ENCODE measurements at places on chromosomes 3 and 15.

DNA sequence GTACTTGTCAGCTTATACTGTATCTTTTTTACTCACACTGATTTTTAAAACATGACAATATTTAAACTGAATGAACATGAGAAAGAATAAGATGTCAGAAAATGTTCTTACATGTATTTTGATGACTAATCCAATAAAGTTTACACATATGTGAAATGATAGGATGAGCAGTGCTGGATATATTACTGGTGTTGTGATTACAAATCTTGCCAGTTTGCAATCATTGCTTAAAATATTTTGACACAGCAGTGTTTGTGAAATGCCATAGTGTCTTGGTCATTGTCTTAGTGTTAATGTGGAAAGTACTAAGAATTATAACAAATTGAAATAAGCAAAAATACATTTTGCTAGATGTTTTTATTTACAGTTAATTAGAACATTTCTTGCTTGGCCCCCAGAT is 118.7 kb upstream of the MLF1 start:
- no peaks in the 10 kb centered on the region for H3K36me3 ChIP-seq
- no peak overlapping the region for H3K27ac ChIP-seq
- DNase-seq = no peak
- peaks cover 15% of the 10 kb centered on the region for H3K4me1 ChIP-seq
- H3K27me3 ChIP-seq = no peaks in the 10 kb centered on the region

GRCh38 chr15:90376789-90377188 is 11.3 kb upstream of the IQGAP1 start:
- H3K27ac ChIP-seq = no peak overlapping the region
- H3K4me3 ChIP-seq = no peak overlapping the region
- no peaks in the 10 kb centered on the region for H3K4me1 ChIP-seq
- DNase-seq = no peak
- no peaks in the 10 kb centered on the region for H3K27me3 ChIP-seq

DNA sequence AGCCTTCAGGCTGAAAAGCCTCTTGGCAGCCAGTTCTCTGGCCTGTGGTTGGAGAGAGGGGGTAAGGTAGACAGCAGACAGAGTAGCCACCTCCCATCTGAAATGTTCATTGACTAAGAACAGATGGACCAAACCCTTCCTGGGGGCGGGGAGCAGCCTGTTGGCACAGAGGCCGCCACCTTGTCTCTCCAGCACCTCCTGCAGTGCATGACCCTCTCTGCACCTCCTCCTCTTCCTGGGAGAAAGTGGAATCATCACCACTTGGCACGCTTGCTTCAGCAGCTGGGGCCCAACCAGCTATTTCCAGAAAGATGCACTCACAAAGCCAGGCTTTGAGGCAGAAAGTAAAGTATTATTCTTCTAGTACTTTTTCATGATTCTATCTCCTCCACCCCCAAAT is 313.4 kb upstream of the CHRM5 start:
- H3K36me3 ChIP-seq = no peaks in the 10 kb centered on the region
- no peaks in the 10 kb centered on the region for H3K4me1 ChIP-seq
- H3K27ac ChIP-seq = no peak overlapping the region

GRCh38 chr3:13335503-13335902 is 84.6 kb downstream of the NUP210 start:
- no peak overlapping the region for H3K27ac ChIP-seq
- no peaks in the 10 kb centered on the region for H3K4me1 ChIP-seq
- no peak overlapping the region for H3K4me3 ChIP-seq
- H3K36me3 ChIP-seq = no peaks in the 10 kb centered on the region
- peaks cover 57% of the 10 kb centered on the region for H3K27me3 ChIP-seq

GRCh38 chr3:41867533-41867932 is 94.4 kb downstream of the ULK4 start:
- no peak overlapping the region for H3K27ac ChIP-seq
- H3K4me1 ChIP-seq = peaks cover 17% of the 10 kb centered on the region
- H3K27me3 ChIP-seq = no peaks in the 10 kb centered on the region
- H3K4me3 ChIP-seq = no peak overlapping the region
- DNase-seq = no peak

DNA sequence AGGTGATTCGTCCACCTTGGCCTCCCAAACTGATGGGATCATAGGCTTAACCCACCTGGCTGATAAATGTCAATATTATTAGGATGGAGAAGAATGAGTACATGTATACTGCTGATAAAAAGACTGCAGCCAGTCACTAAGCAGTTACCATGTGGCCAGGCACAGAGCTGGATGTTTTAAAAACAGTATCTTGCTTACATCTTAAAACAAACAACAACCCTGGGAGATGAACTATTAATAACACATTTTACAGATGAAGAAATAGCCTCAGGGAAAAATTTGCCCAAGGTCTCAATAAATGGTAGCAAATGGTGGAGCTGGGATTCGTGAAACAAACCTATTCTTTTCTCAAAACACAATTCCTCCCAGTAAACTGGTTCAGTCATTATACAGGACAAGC is 18.1 kb downstream of the IL17RD start:
- H3K27ac ChIP-seq = no peak overlapping the region
- DNase-seq = no peak
- peaks cover 27% of the 10 kb centered on the region for H3K27me3 ChIP-seq
- H3K4me3 ChIP-seq = no peak overlapping the region
- H3K36me3 ChIP-seq = no peaks in the 10 kb centered on the region

DNA sequence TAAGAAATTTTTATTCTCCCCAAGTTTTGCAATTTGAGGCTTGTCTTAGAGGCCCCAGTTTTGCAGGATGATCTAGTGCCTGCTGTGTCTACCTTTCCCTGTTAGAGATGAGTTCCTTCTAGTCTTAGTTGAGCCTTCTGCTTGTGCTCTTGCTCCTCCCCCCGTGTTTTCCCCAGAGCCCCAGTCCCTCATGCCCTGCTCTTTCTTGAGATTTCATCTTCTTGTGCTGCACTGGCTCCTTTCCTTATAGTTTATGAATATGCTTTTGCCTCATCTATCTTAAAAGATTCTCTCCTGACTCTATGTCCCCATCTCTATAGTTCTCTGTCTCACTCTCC is 4.7 kb downstream of the GAP43 start:
- DNase-seq = no peak
- H3K4me3 ChIP-seq = no peak overlapping the region
- H3K4me1 ChIP-seq = peaks cover 11% of the 10 kb centered on the region
- no peak overlapping the region for H3K27ac ChIP-seq
- peaks cover 20% of the 10 kb centered on the region for H3K27me3 ChIP-seq
